ENCODE measurements at places on chromosomes 1 and 21.

- no peak for ATAC-seq
Measured at GRCh38 chr1:246761396-246761795, 37.2 kb downstream of the SCCPDH start.

- ATAC-seq = no peak
Measured at GRCh38 chr21:43626390-43626789, 32.9 kb downstream of the HSF2BP start.

DNA sequence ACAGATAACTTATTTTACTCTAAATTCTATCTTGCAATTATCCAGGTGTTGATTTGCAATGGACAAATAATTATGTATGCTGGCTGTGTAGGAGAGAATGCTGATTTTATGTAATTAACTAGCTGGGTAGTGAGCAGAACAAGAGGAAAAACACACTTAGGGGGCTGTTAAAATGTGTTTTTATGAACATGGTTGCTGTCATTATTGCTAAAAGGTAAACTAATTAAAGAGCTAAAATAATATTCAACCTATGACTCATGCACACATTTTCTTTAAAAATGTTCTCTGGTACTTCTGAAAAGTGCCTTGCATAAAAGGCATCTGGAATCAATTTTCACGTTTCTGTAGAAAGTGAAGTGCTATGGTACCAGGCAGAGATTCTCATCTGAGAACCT is 192.8 kb upstream of the C8B start:
- no peak for ATAC-seq

DNA sequence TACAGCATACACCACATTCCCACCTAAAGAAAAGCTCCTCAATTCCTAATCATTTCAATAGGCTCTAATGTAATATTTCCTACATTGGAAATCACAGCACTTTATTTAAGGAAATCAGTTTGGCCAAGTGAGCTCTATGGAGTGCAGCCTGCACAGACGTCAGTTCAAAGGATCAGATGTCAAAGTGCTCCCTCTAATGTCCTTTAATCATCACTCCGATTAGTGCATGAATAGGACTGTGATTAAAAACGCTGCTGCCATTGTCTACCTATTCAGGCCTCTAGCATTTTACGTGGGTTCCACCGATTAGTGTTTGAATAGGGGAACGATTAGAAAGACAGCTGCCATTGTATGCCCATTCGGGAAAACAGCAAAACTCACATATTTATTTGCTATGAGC is 50.2 kb downstream of the DPYD start:
- no peak for ATAC-seq

DNA sequence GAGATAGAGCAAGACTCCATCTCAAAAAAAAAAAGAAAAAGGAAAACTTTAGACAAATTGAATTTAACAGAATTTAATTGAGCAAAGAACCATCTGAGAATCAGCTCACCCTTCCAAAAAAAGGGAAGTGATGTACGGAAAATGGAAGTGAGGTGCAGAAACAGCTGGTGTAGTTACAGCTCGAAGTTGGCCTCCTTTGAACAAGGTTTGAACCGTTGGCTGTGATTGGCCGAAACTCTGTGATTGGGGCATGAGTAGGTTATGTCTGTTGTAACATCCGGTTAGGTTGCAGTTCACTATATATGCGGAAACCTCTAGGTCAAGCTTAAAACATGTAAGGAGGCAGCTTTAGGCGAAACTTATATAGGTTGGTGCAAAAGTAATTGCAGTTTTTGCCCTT is 97.9 kb upstream of the KIF26B start:
- ATAC-seq = no peak

DNA sequence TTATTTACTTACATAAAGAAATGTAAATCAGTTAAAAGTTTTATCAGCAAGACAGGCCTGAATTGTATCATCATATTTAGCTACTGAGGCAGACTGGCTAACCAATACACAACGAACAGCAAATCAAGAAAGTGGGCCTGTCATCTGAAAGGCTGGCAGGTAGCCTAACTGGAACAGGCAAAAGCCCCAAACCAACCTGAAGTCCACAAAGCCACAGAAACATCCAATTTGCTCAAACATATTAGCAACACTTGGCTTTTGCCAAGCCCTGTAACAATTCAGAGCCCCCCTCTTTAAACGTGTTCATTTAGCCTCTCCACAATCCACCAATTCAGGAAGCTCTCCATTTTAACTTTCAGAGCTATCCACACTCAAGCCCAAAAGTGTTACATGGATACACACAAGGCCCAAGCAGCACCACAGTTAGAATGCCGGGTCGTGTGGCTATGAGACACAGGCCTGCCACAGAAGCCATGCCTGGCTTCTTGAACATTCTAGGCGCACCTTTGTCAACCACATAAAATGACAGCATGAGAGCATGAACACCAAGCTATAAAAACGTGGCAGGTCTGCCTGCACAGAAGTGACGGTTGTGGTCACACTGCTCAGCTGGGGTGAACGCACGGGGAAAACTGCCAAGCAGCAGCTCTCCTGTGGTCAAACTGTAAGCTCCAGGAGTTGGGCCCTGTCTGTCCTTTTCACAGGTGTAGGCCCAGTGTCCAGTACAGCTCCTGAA is 49.3 kb downstream of the CD34 start:
- no peak for ATAC-seq

- peak; percentile 72 for ATAC-seq
Measured at GRCh38 chr1:151314137-151314875, 12.9 kb downstream of the PI4KB start.

GRCh38 chr1:56570924-56571372 is 8.4 kb downstream of the PLPP3 start:
- no peak for ATAC-seq

- no peak for ATAC-seq
Measured at GRCh38 chr1:3366126-3367051, 88.1 kb upstream of the ARHGEF16 start.

DNA sequence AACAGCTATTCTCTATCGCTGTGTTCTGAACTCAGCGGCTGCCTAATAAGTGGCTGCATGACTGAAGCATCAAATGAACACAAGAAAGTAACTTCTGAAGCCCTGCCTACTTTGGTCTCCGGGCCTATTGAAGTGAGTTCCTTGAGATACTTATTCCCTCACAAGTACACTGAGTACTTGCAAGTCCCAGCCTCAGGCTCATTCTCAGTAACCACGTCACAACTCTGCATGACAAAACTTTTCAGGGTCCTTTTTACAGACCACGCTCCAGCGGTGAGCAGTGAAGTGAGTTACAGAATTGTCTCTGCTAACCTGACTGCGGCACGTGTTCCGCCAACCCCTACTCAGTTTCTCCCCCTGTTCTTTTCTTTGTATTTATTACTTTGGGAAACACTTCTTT is 1342.7 kb upstream of the ADGRL4 start:
- no peak for ATAC-seq

DNA sequence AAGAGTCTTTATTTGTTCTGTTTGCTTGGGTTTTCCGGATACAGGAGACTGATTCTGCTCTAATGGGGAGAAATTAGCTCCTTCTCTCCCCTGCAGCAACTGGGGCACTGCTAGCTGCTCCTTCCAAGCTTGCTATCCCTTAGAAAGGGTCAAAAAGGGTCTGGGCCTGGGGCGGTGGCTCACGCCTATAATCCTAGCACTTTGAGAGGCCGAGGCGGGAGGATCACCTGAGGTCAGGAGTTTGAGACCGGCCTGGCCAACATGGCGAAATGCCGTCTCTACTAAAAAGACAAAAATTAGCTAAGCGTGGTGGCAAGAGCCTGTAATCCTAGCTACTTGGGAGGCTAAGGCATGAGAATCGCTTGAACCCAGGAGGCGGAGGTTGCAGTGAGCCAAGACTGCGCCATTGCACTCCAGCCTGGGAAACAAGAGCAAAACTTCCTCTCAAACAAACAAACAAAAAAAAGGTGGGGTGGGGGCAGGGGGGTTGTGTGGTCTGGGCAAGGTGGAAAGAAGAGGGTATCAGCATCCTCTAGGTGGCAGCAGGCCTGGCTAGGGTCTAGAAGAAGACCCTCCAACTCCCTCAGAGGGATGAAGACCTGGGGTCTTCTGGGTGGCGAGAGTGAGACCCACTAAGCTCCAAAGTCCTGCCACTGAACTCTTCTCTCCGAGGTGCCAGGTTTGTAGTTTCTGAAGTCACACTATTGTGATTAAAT is 15.4 kb upstream of the TBX15 start:
- no peak for ATAC-seq

DNA sequence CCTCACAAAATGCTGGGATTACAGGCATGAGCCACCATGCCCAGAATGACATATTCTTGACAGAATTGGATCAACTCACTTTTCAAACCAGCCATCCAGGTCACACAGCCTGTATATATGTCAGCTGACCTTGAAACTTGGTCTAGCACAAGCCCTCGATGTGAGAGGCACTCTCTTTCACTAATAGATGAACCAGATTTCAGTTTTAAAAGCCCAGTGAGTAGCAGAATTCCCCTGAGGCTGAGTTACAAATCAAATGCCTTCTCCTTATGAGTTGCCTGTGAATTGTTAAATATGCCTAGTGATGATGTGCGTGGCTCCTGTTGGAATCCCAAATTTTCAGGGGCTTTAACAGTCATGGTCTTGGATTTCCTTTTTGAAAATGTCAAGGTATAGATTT is 88.7 kb downstream of the CD247 start:
- no peak for ATAC-seq

DNA sequence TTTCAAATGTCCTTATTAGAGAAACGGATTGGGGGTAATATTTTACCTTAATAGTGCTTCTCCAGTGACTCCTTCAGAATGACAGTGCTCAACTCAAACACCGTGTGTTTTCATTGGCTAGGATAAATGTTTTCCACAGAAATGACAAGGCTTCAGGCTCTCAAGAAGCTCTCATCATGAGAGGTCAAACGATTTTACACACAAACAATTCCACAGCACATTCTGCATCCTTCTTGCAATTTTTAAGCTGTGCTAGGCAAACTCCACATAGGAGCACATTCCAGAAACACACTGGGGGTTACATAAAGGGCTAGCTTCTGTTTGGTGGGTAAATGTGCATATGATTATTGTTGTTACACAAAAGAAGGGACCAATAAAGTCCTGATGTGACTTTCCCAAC is 75.5 kb upstream of the IPO9 start:
- no peak for ATAC-seq

DNA sequence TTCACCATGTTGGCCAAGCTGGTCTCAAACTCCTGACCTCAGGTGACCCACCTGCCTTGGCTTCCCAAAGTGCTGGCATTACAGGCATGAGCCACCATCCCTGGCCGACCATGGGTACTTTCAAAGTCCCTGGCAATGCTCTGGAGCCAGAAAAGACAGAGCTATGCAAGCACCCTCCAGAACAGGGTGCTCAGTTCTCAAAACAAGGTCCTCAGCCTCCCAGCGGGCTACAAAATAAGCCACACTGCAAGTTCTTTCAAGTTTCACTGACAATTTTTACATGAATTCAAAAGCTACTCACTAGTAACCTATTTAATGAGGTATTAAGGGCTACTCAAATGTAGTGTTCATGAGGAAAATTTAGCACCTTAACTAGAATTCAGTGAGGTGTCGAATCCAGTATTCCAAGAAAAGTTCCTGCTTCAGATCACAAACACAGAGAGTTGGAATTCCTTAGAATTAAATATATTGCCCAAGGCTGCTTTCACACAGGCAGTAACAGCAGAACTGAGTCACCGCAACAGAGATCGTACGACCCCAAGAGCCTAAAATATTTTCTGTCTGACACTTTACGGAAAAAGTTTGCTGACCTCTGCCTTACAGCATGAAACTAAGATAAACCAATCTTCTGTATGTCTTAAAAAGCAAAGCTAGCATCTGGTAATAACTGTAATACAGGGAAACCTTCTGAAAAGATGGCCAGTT is 60.7 kb downstream of the HSF2BP start:
- no peak for ATAC-seq

DNA sequence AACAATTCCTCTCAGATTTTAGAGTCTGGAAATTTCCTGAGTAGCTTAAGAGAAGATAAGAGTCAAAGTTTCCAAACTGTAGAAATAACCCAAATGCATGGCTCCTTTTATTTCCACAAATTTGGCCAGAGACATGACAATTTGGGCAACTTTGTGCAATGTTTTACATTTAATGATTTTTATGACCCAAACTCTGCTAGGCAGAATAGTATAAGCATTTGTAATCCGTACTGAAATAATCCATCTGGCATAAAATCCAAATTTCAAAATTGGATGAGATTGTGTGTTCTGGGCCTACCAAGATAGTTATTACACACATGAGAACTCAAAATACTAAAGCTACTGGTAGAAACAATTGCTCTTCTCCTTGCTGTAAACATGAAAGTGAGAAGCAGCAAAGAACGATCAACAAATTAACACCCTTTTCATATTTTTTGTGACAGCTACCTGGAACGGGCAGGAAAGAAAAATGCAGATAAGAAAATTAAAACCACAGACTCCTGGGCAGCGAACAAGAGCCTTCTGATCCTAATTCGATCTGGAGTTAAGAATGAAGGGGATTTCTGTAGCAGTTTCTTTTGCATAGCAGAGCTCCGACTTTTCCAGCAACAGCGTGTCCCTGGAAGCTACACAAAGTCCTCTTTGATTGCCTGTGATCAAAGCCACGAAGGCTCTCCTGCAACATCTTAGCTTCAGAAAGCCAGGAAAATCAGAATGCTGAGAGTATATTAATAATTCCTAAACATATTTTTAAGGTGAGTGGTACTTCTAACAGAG is 191.2 kb downstream of the GRIK1 start:
- peak; percentile 39 for ATAC-seq

GRCh38 chr1:75785320-75785982 is 605 bp upstream of the RABGGTB start:
- ATAC-seq = peak; percentile 59

GRCh38 chr1:9836632-9836960 is 12.8 kb upstream of the CLSTN1 start:
- no peak for ATAC-seq

- no peak for ATAC-seq
Measured at GRCh38 chr21:26043891-26044290, 126.7 kb downstream of the APP start.

DNA sequence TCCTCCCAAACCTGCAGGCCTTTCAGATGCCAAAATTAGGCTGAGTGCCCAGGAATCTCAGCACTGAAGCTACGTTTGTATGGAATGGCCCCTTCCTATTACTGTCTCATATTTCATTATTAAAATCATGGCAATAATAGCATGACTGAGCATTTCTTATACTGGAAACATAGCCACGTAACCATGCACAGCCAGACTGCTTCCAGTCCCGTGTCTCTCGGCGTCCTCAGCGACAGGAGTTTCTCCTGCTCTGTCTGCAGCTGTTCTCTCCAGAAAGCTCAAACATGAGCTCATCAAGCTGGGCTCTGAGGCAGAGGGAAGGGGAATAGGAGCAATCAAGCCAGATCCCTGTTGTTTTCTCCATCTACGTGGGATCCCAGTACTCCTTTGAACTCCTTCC is 104.0 kb downstream of the CDC7 start:
- ATAC-seq = peak; percentile 72

- ATAC-seq = no peak
Measured at GRCh38 chr1:20229171-20229570, 42.9 kb upstream of the PLA2G2C start.

GRCh38 chr1:67459068-67459467 is 28.9 kb upstream of the SERBP1 start:
- ATAC-seq = no peak

DNA sequence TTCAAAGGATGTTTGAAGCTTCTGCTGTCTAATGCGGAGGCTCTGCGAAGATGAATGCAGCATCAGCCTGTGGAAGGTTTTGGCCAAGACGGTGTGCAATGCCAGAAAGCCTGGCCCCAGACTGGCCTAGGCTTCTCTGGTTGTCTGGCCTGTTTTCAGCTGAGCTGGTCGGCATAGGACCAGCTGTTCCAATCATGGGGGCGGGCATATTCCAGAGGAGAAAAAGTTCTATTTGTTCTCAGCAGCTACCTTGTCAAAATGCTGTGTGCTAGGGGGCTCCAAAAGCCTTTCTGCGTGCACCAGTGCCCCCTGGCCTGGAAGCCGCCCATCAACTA is 57.6 kb downstream of the TGFB2 start:
- ATAC-seq = no peak

- ATAC-seq = no peak
Measured at GRCh38 chr1:213014642-213015041, 1.0 kb downstream of the ANGEL2 start.
